ENCODE measurements at places on chromosomes 12 and 14.

- DNase-seq = no peak
Measured at GRCh38 chr14:35898217-35898775, 72.2 kb downstream of the BRMS1L start.

DNA sequence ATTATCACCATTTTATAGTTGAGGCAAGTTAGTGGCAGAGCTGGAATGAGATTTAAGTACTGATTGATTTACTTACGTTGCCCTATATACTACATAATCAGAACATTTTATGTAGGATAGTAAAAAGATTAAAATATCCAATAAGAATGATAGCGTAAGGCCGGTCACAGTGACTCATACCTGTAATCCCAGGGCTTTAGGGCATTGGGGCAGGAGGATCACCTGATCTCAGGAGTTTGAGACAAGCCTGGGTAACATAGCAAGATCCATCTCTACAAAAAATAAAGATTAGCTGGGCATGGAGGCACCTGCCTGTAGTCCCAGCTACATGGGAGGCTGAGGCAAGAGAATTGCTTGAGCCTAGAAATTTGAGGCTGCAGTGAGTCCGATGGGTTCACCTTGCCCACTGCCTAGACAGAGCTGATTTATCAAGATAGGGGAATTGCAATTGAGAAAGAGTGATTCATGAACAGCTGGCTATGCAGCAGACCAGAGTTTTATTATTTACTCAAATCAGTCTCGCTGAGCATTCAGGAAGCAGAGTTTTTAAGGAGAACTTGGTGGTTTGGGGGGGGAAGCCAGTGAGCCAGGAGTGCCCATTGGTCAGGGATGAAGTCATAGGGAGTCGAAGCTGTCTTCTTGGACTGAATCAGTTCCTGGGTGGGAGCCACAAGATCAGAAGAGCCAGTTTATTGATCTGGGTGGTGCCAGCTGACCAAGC lies 24.7 kb upstream of the SGPP1 start:
- DNase-seq = no peak

- no peak for DNase-seq
Measured at GRCh38 chr14:92931681-92932447, 8.9 kb downstream of the CHGA start.

- no peak for DNase-seq
Measured at GRCh38 chr12:127241072-127241817, 1025.7 kb upstream of the TMEM132C start.

DNA sequence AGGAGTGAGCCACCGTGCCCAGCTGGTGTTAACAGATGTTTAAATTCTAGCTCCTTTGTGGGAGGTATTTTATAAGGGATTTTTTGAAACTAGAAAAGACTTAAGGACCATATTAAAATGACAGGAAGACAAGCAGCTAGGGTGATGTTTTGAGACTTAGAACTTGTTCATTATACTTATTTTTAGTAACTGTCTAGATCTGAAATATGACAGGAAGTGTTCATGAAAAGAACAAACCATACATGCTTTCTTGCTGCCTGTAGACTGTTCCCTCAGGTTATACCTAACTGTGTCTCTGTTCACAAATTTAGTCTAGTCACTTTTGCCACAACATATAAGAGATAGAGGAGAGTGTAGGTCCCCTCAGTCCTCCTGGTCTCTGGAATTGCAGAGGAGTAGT lies 36.9 kb upstream of the KCNH3 start:
- DNase-seq = no peak

Data from muscle of back (tissue), 13 donors.